ENCODE measurements at places on chromosomes 1 and 21.

GRCh38 chr1:110285316-110285715 is 53.9 kb upstream of the RBM15 start:
- no peak for DNase-seq

DNA sequence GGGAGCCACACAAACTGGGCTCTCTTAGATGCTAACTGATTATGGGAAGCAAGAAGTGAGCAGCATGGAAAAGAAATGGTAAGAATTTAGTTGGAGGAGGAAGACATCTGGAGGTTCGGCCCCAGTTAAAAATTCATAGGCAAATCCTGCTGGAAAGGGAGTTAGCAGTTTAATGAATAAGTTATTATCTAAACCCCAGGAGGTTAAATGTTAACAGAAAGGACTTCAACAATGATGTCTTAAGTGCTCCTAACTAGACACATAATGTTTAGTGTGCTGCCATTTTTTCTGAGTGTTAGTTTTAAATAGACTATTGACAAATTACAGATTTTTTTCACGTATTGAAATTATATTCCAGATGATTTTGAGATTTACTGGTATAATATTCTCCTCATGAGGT is 1265.3 kb upstream of the ADGRL2 start:
- DNase-seq, result no peak

GRCh38 chr1:43743206-43743605 is 35.9 kb downstream of the ST3GAL3 start:
- DNase-seq, result no peak

DNA sequence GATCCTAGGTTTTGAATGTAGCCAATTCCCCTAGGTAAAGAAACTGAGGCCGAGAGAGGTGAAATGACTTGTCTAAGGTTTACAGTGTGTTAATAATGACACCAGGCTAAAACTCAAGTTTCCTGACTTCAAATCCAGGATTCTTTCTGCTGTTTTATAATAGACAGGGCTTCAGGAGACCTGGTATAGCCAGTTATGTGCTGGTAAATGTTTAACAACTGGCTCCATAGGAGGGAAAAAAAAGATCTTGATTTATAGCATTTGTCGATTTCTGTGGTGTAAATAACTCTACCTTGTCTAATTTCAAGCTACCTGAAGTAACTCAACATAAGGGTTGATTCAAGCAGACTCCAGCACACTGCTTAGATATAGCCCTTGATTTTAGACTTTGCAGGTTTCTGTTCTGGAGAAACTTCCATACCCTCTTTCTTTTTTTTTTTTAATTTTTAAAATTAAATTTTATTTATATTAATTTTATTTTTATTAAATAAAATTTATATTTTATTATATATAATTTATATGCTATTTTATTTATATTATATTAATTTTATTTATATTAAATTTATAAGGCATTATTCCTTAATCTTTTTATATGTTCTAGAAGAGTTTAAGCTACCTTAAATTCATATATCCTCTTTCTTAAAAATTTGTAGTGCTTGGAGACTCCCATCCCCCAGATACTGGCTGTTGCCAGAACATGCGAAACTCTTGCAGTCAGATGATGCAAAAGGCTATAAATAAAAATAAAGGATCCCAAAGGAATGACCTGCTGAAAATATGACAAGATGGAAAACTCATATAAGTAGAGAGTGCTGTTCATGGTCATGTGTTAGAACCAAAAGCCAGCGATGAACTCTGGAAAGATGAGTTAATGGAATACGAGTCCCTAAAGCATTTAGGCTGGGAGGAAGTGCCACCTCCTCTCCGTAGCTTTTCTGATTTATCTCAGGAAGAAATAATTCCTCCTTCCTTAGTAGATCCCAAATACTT is 35.4 kb upstream of the SRSF10 start:
- DNase-seq, result no peak

- no peak for DNase-seq
These were observed 52.8 kb downstream of the ELK4 start for GRCh38 chr1:205578780-205579571.

DNA sequence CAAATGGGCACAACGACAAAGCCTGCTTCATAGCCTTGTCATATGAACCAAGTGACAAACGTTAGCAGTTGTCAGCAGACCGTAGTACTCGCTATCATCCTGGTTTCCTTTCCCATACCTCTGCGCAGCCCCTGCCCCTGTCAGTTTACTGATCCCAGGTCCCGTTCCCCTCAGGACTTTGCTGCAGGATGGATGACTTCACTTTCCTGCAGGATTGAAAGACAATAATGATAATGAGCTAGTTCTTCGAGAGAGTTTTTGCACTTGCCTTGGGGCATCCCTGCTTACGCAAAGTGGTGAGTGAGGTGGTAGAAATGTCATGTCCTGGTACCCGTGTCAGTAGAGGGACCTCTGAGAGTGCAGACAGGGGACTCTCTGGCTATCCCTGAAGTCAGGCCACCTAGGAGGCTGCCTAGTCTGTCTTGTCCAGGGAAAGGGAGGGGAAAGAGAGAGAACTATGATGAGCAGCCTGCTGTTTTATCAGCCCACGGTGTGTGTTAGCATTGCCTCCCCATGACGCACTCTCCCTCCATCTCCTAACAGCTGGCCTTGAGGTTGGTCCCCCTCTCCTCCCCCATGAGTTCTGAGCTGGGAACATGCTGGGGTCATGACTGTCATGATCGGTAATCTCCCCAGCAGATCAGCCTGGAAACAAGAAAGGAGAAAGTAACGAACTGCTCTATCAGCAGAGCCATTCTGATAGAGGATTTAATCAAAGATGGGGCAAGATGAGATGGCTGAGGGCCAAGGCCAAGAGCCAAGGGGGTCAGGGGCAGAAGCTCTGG is 53.7 kb downstream of the ELK4 start:
- no peak for DNase-seq

Measured in stimulated activated CD4-positive, alpha-beta T cell treated with anti-CD3 and anti-CD28 coated beads, Interleukin-15, amount 100 ng/mL, for 48 hours (primary cell).